Transverse colon (tissue), 4 donors: ENCODE measurements at places on chromosomes 5 and 9. TPM values are rescaled to one million over a fixed set of nuclear protein-coding genes. Genes with fewer than 3 reads are reported as not detected.

IL17B gene
- total RNA-seq: not detected

DNA sequence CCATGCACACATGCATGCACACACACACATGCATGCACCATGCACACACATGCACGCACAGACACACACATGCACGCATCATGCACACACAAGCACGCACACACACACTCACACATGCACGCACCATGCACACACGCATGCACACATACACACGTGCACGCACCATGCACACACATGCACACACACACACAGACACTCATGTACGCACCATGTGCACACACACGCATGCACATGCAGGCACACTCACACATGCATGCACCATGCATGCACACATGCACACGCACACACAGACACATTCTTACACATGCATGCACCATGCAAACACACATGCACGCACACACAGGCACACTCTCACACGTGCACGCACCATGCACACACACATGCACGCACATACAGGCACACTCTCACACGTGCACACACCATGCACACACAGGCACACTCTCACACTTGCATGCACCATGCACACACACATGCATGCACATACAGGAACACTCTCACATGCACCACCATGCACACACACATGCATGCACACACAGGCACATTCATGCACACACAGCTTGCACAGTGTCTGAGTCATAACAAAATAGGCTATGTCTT is 117.5 kb downstream of the TENT4A start:
- no peaks in the 10 kb centered on the region for H3K27me3 ChIP-seq
- DNase-seq: no peak
- no peaks in the 10 kb centered on the region for H3K36me3 ChIP-seq
- no peaks in the 10 kb centered on the region for H3K4me1 ChIP-seq
- no peak overlapping the region for H3K27ac ChIP-seq

PCDHB16 gene
- total RNA-seq: 0.55 TPM

GRCh38 chr5:118076490-118076889 is 911.9 kb downstream of the DTWD2 start:
- H3K4me3 ChIP-seq: no peak overlapping the region
- no peak overlapping the region for H3K27ac ChIP-seq
- no peaks in the 10 kb centered on the region for H3K4me1 ChIP-seq
- H3K36me3 ChIP-seq: no peaks in the 10 kb centered on the region
- no peaks in the 10 kb centered on the region for H3K27me3 ChIP-seq

TLR4 gene
- 9.0 TPM for total RNA-seq

GRCh38 chr5:85452322-85453025 is 1067.8 kb upstream of the EDIL3 start:
- H3K27me3 ChIP-seq: no peaks in the 10 kb centered on the region
- no peaks in the 10 kb centered on the region for H3K36me3 ChIP-seq
- H3K4me1 ChIP-seq: no peaks in the 10 kb centered on the region
- H3K27ac ChIP-seq: no peak overlapping the region

NPM1 gene
- 2,349 TPM for total RNA-seq

GMCL2 gene
- not detected for total RNA-seq

DNA sequence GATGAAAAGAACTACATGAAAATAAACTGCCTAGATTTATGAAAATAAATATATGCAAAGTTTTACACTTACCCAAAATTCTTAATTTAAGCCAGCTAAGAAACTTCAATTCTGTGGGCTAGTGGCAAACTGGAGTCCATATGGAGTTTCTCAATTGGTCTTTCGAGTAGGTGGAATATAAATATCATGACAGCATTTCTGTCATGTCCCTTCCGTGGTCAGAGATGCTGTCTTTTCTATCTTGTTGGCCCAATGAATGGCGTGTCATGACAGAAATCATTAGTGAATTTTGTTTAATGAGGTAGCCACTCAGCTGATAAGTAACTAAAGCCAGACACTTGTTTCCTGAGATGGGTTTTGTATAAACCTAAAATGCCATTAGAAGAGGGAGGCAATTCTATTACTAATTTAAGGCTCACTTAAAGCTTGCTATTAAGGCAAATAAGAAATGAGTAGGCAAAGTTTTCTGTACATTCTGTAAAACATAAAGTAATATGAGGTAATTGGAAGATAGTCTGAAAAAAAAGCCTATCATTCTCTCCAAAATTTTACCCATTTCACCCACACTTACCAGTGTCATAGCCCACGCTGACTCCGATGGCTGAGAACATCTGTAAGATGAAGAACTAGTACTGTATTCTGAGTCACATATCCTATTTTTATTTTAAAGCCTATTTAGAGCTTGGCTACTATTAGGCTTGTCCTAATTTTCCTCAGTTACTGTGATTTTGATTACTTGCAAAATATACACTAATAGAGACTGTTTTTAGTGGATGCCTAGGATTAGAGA is 419.3 kb upstream of the MEF2C start:
- H3K4me3 ChIP-seq: no peak overlapping the region
- no peak overlapping the region for H3K27ac ChIP-seq
- H3K27me3 ChIP-seq: no peaks in the 10 kb centered on the region
- DNase-seq: no peak

SPATA31A3 gene
- total RNA-seq: not detected

- H3K4me1 ChIP-seq: no peaks in the 10 kb centered on the region
- no peak for DNase-seq
- H3K4me3 ChIP-seq: no peak overlapping the region
- H3K27me3 ChIP-seq: no peaks in the 10 kb centered on the region
- H3K36me3 ChIP-seq: no peaks in the 10 kb centered on the region
- no peak overlapping the region for H3K27ac ChIP-seq
These were observed 493.3 kb upstream of the ADAMTS16 start for GRCh38 chr5:4646715-4647375.

PLEKHG4B gene
- under 0.01 TPM for total RNA-seq

- H3K36me3 ChIP-seq: no peaks in the 10 kb centered on the region
- H3K4me3 ChIP-seq: no peak overlapping the region
- DNase-seq: no peak
- H3K27ac ChIP-seq: no peak overlapping the region
- no peaks in the 10 kb centered on the region for H3K27me3 ChIP-seq
These were observed 337.5 kb upstream of the ZNF608 start for GRCh38 chr5:125083981-125084380.

DNA sequence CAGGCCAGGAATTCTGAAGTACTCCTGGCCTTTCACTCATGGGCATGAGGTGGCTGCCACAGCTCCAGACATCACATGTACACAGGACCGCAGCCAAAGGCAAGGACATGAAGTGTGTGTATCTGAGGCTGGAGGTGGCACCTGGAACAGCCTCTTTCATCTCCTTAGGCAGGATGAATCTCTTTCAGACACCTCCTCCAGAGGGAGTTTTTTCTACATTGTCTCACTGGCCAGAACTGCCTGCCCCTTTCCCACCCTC is 142.8 kb downstream of the BARX1 start:
- no peaks in the 10 kb centered on the region for H3K36me3 ChIP-seq
- DNase-seq: no peak
- no peaks in the 10 kb centered on the region for H3K4me1 ChIP-seq
- no peak overlapping the region for H3K4me3 ChIP-seq

ARHGEF37 gene
- total RNA-seq: 14.2 TPM

DNA sequence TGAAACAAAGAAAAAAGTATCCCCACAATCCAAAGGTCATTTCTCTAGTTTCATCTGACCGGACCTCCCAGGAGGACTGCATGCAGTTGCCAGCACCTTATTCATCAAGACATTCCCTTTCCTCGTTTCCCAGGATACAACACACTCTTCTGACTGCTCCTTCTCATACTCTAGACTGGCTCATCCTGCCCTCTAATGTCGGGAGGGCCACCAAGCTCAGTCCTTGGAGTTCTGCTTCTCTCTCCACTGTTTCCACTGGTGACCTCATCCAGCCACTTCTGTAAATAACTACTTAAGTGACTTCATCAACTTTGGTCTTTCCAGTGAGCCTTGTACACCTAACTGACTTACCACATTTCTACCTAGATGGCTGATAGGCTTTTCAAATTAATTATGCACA is 179.1 kb downstream of the EPB41L4A start:
- no peaks in the 10 kb centered on the region for H3K4me1 ChIP-seq
- H3K4me3 ChIP-seq: no peak overlapping the region
- no peak overlapping the region for H3K27ac ChIP-seq
- no peak for DNase-seq

NDFIP1 gene
- 80.3 TPM for total RNA-seq

GRCh38 chr5:143826951-143827444 is 15.0 kb downstream of the HMHB1 start:
- no peak for DNase-seq
- H3K36me3 ChIP-seq: no peaks in the 10 kb centered on the region
- no peak overlapping the region for H3K27ac ChIP-seq
- no peaks in the 10 kb centered on the region for H3K4me1 ChIP-seq
- no peak overlapping the region for H3K4me3 ChIP-seq

DNA sequence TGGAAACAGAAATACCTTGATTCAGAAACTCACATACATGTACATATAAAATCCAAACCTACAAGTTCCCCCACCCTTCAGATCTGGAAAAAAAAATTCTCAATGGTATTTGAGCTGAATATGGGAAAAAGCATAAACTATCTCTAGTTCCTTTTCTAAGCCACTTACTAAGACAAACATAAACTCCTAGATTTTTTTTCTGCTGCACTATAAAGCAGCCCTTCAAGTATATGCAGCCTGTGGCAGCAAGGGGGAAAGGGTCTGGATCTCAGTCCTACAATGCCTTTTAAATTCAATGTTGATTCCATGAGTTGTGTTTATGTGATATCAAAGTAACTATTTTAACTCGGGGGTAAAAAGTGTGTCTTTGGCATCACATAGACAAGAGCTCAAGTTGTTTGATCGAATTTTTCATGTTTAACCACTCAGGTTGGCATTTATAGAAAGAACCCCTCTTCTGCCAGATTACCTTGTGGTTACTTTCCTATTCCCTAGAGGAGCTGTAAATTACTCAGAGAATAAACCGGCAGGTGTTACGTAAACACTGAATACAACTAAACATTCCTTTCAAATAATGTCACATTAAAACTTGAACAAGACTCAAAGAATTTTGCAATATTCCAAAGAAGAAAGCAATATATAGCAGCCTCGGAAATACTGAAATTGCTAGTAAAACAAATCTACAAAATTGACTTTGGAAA is 91.8 kb upstream of the FER start:
- no peak overlapping the region for H3K4me3 ChIP-seq
- no peaks in the 10 kb centered on the region for H3K4me1 ChIP-seq
- no peaks in the 10 kb centered on the region for H3K36me3 ChIP-seq
- H3K27ac ChIP-seq: no peak overlapping the region
- no peaks in the 10 kb centered on the region for H3K27me3 ChIP-seq

DNA sequence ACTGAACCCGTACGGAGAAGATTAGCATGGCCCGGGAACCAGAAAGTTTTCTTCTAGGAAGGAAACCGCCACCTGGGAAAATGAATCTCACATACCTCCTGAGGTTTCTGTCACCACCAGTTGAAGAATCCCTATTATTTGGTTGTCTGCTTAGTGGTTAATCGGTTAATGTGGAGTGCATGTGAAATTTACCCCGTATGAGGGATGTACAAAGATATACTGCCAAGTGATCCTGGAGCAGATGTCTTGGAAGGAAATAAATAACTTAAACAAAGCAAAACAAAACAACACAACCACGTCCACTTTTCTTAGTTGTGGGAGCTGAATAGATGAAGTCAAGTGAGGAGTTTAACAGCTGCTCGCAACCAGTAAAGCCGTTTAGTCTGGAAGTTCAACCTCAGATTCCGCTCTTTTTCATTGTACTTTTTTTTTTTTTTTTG is 3.8 kb downstream of the DMRT2 start:
- H3K4me1 ChIP-seq: peaks cover 20% of the 10 kb centered on the region
- H3K27ac ChIP-seq: no peak overlapping the region
- DNase-seq: no peak
- H3K36me3 ChIP-seq: no peaks in the 10 kb centered on the region
- H3K4me3 ChIP-seq: no peak overlapping the region
- H3K27me3 ChIP-seq: peaks cover 99% of the 10 kb centered on the region

GRCh38 chr5:45017568-45017967 is 208.8 kb downstream of the MRPS30 start:
- H3K27me3 ChIP-seq: no peaks in the 10 kb centered on the region
- H3K36me3 ChIP-seq: no peaks in the 10 kb centered on the region
- DNase-seq: no peak
- no peak overlapping the region for H3K4me3 ChIP-seq
- no peaks in the 10 kb centered on the region for H3K4me1 ChIP-seq

KIF4B gene
- total RNA-seq: not detected

- H3K27me3 ChIP-seq: no peaks in the 10 kb centered on the region
- H3K27ac ChIP-seq: peak overlapping the region; percentile 81
- peaks cover 31% of the 10 kb centered on the region for H3K4me1 ChIP-seq
- H3K36me3 ChIP-seq: no peaks in the 10 kb centered on the region
- no peak overlapping the region for H3K4me3 ChIP-seq
These were observed 101.6 kb downstream of the CRB2 start for GRCh38 chr9:123457583-123457982.

DNA sequence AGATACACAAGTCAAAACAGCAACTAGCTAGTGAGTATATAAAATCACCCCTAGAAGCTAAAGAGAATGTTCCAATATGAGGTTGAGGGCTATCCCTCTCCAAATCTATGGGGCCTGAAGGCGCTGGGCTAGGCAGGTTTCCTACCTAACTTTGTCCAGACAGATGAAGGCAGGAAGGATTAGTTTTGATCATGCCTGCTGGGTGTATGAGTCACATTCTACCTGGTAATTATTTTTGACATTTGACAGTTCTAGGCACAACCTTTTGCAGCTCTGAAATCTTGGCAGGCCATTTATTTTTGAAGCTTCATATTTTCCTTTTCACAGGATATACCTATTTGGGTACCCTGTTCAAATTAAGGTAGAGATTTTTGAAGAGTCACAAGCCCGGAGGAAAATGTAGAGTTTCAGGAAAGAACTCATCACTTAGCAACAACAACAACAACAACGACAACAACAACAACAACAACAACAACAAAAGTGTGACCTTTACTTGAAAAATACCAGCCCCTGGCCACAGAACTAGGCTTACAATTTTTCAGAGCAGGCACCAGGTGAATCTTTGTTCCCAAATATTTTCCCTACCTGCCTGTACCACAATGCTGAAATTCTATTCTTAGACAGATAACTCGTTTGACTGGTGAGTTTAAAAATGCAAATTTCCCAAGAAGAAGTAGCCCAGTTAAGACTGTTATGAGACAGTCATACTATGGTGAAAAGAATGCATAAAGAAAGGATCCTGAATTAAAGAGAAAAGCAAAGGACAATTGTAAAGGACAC is 175.5 kb upstream of the TUT7 start:
- H3K27me3 ChIP-seq: no peaks in the 10 kb centered on the region
- no peak overlapping the region for H3K27ac ChIP-seq
- H3K4me3 ChIP-seq: no peak overlapping the region
- no peaks in the 10 kb centered on the region for H3K4me1 ChIP-seq
- no peak for DNase-seq
- no peaks in the 10 kb centered on the region for H3K36me3 ChIP-seq

MUSK gene
- total RNA-seq: not detected

UNC13B gene
- total RNA-seq: 52.1 TPM

DNA sequence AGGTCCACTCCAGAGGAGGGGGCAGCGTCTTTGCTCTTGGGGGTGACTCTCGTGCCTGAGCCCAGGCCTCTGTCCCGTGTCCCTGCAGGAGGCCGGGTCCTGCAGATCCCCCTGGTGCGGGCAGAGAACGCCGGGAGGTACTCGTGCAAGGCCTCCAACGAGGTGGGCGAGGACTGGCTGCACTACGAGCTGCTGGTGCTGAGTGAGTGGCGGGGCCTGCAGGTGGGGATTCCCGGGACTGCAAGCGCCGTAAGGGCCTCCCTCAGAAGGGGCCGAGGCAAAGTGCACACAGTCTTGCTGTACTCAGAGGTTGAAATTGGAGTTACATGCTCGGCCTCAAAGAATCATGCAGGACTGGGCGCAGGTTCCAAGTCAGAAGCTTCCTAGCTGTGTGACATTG is 62.7 kb upstream of the ASS1 start:
- H3K36me3 ChIP-seq: no peaks in the 10 kb centered on the region
- H3K4me1 ChIP-seq: no peaks in the 10 kb centered on the region
- H3K27ac ChIP-seq: no peak overlapping the region
- H3K4me3 ChIP-seq: no peak overlapping the region
- DNase-seq: no peak
